ENCODE measurements at places on chromosomes 4 and X. TPM values are rescaled to one million over a fixed set of nuclear protein-coding genes. Genes with fewer than 3 reads are reported as not detected.

Gene NDP
- total RNA-seq, result 0.86 TPM

Gene RIBC1
- 0.81 TPM for total RNA-seq

Gene LDB2
- total RNA-seq, result 33.3 TPM

Gene GYPA
- total RNA-seq, result 0.48 TPM

Gene SPIN2A
- 0.30 TPM for total RNA-seq

Gene INTS12
- total RNA-seq, result 19.3 TPM

Gene TMEM31
- total RNA-seq, result not detected

Gene JAKMIP1
- not detected for total RNA-seq

Gene HTRA3
- 50.8 TPM for total RNA-seq

Gene STPG2
- 0.19 TPM for total RNA-seq

Gene H2BW2
- total RNA-seq, result not detected

Gene ETDB
- not detected for total RNA-seq

Gene PAK3
- 0.78 TPM for total RNA-seq

Gene CHST7
- total RNA-seq, result 3.5 TPM

Gene RTL9
- total RNA-seq, result 0.35 TPM

Gene CEP44
- 11.1 TPM for total RNA-seq

Gene RBM10
- 27.1 TPM for total RNA-seq

Gene SHROOM3
- total RNA-seq, result 25.0 TPM

Gene HTN1
- total RNA-seq, result not detected

Gene H2AZ1
- 49.5 TPM for total RNA-seq

Gene TMPRSS11F
- not detected for total RNA-seq

Gene SPANXN3
- not detected for total RNA-seq

Gene HPGD
- total RNA-seq, result 2.4 TPM

Gene RHOXF1
- not detected for total RNA-seq

Gene SH2D1A
- 0.19 TPM for total RNA-seq

Gene MAGEB17
- 0.30 TPM for total RNA-seq

Gene SLC34A2
- total RNA-seq, result 0.19 TPM

Gene OPRPN
- total RNA-seq, result not detected

Gene HPSE
- 0.97 TPM for total RNA-seq

Gene SLITRK2
- 0.35 TPM for total RNA-seq

Gene NOP14
- total RNA-seq, result 16.1 TPM

Gene LINC00632
- 191 TPM for total RNA-seq

Gene CYTL1
- total RNA-seq, result not detected

Gene CT45A6
- total RNA-seq, result not detected

Gene DCX
- 0.19 TPM for total RNA-seq

Gene MAGEA10
- not detected for total RNA-seq

Gene DUSP9
- total RNA-seq, result not detected

Gene S100P
- total RNA-seq, result 2.8 TPM

Gene AP1AR
- 10.7 TPM for total RNA-seq

Gene LIN54
- 7.4 TPM for total RNA-seq

Gene BTC
- total RNA-seq, result 0.35 TPM

Gene TACR3
- total RNA-seq, result not detected

Gene DCAF4L1
- total RNA-seq, result 0.46 TPM

Gene DNAAF6
- not detected for total RNA-seq

Gene EDA
- total RNA-seq, result 5.9 TPM

Gene ERCC6L
- total RNA-seq, result 0.08 TPM

Gene UGT2A1
- total RNA-seq, result not detected

Gene ARHGAP24
- total RNA-seq, result 60.1 TPM

Gene FREM3
- total RNA-seq, result not detected

Gene GBA3
- not detected for total RNA-seq

Gene SYAP1
- total RNA-seq, result 21.0 TPM

Gene KIAA0232
- total RNA-seq, result 73.0 TPM

Gene TRAM1L1
- 0.78 TPM for total RNA-seq

Gene DGAT2L6
- total RNA-seq, result not detected

Gene EVC
- 8.7 TPM for total RNA-seq

Gene GPRIN3
- total RNA-seq, result 7.3 TPM

Gene SSX2
- total RNA-seq, result not detected

Measured in cardiac septum (tissue), 1 donor.